Adrenal gland (tissue), 19 donors: ENCODE measurements at places on chromosomes 6 and 20.

GRCh38 chr6:128005009-128005408, 104.2 kb upstream of the THEMIS start:
- H3K4me1 ChIP-seq, result no peaks in the 10 kb centered on the region
- H3K4me3 ChIP-seq, result no peak overlapping the region
- no peak for DNase-seq
- H3K27ac ChIP-seq, result no peak overlapping the region
- H3K36me3 ChIP-seq, result no peaks in the 10 kb centered on the region
- H3K27me3 ChIP-seq, result no peaks in the 10 kb centered on the region

- H3K4me1 ChIP-seq, result no peaks in the 10 kb centered on the region
- H3K27ac ChIP-seq, result no peak overlapping the region
- H3K36me3 ChIP-seq, result no peaks in the 10 kb centered on the region
- DNase-seq, result no peak
- H3K27me3 ChIP-seq, result no peaks in the 10 kb centered on the region
Observed at GRCh38 chr6:87897663-87898062, 150.0 kb upstream of the SPACA1 start.

GRCh38 chr20:43137160-43137559, 52.5 kb downstream of the PTPRT start:
- DNase-seq, result no peak
- no peak overlapping the region for H3K27ac ChIP-seq
- H3K27me3 ChIP-seq, result peaks cover 6% of the 10 kb centered on the region
- H3K4me1 ChIP-seq, result no peaks in the 10 kb centered on the region
- H3K36me3 ChIP-seq, result no peaks in the 10 kb centered on the region

DNA sequence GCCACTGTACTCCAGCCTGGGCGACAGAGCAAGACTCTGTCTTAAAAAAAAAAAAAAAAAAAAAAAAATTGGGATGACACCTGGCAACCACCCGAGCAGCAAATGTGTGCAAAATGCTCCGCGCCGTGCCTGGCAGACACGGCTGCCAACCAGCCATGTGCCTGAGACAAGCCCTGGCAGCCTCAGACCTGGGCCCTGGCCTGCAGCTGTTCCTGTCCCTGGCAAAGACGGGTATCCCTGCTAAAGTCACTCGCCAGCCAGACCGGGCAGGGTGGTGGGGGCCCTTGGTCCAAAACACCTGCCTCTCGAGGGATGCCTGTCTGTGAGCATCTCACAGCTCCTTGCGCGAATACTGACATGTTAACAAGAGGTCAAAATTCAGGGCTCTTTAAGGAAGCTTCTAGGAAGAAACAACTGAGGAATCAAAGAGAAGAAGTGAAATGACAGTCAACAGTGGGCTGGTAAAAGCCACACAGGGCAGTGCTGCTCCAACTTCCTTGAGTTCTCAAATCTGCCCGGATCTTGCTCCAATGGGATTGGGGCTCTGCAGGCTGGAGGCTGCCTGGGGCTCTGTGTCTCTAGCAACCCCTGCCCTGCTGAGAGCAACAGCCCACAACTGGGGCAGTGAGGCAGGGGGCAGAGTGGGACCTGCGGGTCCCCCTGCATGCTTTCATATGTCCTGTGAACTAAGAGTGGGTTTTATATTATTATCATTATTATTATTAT, 53.4 kb downstream of the SYTL3 start:
- no peak overlapping the region for H3K27ac ChIP-seq
- H3K4me3 ChIP-seq, result no peak overlapping the region
- H3K36me3 ChIP-seq, result no peaks in the 10 kb centered on the region

DNA sequence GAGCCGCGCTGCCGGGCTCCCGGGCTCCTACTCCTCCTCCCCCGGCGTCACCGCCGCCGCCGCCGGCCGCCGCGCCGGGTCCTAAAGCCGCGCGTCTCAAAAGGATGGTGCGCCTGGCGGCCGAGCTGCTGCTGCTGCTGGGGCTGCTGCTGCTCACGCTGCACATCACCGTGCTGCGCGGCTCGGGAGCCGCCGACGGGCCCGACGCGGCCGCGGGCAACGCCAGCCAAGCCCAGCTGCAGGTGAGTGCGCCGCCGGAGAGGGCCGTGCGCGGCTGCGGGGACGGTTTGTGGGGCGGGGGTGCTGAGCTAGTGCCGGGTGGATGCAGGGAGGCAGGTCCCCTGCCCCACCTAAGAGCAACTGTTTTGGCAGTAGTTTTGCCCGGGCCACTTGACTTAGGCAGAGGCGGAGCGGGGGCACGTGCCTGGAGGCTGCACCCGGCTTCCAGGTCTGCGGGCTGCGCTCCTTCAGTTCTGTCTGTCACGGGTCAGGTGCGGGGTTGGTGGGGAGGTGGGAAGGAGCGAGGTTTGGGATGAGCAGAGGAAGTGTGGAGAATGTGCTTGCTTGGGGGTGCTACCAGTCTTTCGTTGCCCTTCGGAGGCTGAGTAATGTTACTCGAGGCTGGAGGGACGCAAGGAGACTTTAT, 722 bp downstream of the ISM1 start:
- no peaks in the 10 kb centered on the region for H3K36me3 ChIP-seq
- peaks cover 17% of the 10 kb centered on the region for H3K4me1 ChIP-seq
- no peak overlapping the region for H3K4me3 ChIP-seq
- peaks cover 21% of the 10 kb centered on the region for H3K27me3 ChIP-seq
- H3K27ac ChIP-seq, result no peak overlapping the region

- DNase-seq, result no peak
- H3K4me1 ChIP-seq, result no peaks in the 10 kb centered on the region
- H3K27me3 ChIP-seq, result no peaks in the 10 kb centered on the region
Observed at GRCh38 chr6:100712997-100713396, 168.1 kb downstream of the ASCC3 start.

DNA sequence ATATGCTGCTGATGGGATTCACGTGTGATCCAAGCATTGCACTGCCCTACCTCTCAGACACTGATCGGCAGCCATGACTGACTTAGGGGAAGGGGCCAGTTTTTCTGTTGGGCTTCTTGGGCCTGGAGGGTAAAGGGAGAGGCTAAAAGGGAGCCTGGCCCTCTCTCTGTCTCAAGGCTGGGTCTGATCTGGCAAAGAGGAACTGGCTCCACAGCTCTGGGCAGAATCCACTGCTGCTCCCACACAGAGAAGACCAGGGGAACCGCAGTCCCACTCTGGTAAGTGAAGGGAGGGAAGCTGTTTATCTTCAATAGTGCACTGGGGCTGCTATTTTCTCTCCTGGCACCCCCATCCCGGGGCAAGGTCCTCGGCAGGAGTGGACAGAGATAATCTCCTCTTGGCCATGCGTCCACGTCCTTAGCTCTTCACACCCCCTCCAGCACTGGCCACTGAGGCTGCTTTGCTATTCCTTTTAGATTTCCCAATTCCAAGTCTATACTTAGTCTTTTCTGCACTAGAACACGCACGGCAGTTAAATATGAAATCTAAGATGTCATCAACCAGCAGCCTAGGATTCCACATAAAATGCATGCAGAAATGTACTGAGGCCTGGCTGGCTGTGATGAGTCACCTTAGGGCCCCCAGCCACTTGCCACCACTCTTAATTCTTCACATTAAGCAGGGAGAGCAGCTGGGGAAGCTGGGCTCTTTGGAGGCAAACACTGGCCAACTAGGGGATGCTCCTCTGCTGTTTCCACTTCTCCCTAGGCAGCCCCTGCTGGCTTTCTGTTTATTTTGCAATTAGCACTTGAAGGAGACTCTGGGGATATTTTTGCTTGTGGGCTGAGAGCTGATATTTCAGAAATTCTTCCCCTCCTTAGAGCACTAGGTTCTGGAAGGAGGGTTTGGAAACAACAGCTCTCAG, 87.8 kb upstream of the ARMC2 start:
- no peaks in the 10 kb centered on the region for H3K36me3 ChIP-seq
- no peak overlapping the region for H3K4me3 ChIP-seq
- DNase-seq, result no peak

GRCh38 chr6:54361188-54361587, 52.9 kb downstream of the TINAG start:
- H3K27me3 ChIP-seq, result no peaks in the 10 kb centered on the region
- H3K4me3 ChIP-seq, result no peak overlapping the region
- H3K36me3 ChIP-seq, result no peaks in the 10 kb centered on the region
- no peak overlapping the region for H3K27ac ChIP-seq

DNA sequence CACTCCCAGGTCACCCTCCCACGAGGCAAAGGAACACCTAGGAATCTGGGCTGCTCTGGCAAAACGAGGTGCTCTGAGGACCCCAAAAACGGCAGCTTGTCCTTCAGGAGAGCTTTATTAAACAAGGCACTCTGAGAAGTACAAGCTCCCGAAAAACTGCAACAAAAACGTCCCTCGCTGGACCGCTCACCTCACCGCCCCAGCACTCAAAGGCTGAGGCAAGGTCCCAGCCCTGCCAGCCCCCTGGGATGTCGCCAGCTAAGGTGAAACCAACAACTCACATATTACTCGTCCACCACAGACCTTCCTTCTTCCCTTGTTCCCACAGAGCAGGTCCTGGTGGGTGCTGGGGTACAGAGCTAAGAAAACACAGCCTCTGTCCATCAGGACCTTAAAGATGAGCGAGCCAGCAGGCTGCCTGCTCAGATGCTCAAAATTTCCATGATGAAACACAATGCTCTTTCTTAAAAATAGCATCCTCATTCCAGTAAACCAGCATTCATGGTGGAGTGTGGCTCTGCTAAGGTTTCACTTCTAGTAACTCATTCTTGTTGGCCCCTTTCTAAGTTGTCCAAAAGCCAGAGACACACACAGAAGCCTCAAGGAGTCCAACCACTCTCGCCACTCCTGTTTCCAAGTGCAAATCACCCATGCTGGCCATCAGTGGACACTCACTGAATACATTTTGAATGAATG, 35.9 kb downstream of the ATP9A start:
- peak; percentile 31 for DNase-seq
- H3K27me3 ChIP-seq, result no peaks in the 10 kb centered on the region
- no peaks in the 10 kb centered on the region for H3K36me3 ChIP-seq
- H3K27ac ChIP-seq, result no peak overlapping the region
- H3K4me1 ChIP-seq, result peaks cover 16% of the 10 kb centered on the region

DNA sequence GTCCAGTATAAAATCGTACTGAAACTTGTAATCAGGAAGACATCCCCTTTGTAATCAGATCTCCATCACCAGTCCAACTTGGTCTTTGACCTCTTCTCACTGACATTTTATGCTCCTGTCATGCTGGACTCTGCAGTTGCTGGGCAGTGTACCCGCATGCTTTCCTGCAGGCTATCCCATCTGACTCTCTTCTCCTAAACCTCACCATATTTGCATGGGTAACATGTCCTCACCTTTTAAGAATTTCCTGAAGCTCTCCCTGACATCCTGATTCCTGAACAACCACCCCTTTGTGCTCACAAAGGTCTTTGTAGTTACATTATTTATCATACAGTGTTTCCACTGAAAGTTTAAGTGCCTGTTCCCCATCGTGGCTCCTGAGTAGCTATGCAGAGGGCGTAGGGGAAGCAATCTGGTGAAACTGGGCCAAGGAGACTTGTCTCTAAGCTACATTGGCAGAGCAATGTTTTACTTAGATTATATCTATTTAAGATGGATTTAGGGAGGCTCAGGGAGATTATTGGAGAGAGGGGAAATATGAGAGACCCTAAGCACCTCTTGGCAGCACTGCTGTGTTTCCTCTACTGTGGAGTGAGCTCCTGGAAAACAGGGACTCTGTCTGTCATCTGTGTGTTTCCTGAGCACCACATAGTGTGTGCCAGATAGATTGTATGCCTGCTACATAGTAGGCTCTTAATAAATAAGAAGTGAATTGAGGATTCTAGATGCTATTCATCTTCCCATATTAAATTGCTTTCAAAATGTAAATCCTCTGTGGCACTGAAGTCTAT, 124.0 kb downstream of the LAMA2 start:
- H3K4me3 ChIP-seq, result no peak overlapping the region
- DNase-seq, result no peak
- no peak overlapping the region for H3K27ac ChIP-seq
- H3K36me3 ChIP-seq, result no peaks in the 10 kb centered on the region
- H3K4me1 ChIP-seq, result no peaks in the 10 kb centered on the region
- H3K27me3 ChIP-seq, result no peaks in the 10 kb centered on the region

- peak; percentile 46 for DNase-seq
- H3K27ac ChIP-seq, result peak overlapping the region; percentile 93
- peaks cover 24% of the 10 kb centered on the region for H3K4me1 ChIP-seq
- H3K27me3 ChIP-seq, result no peaks in the 10 kb centered on the region
- H3K36me3 ChIP-seq, result no peaks in the 10 kb centered on the region
- no peak overlapping the region for H3K4me3 ChIP-seq
Observed at GRCh38 chr20:17558154-17558940, 11.5 kb upstream of the DSTN start.

DNA sequence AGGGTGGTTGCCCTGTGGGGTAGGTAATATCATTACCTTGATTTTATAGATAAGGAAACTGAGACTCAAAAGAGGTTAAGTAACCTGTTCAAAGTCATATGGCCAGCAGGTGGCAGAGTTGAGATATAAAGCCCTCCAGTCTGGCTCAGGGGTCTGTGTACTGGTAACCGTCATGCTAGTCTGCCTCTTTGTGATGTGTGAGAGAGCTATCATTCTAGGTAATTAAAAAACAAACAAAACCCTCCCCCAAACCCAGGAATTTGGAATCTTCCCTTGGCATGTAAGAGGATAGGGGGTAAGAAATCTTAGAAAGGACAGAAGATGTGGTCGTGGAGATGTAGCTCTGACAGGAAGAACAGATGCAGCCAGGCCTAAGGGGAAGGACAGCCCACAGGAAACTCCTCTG, 206.0 kb downstream of the CDC5L start:
- no peak overlapping the region for H3K4me3 ChIP-seq
- no peaks in the 10 kb centered on the region for H3K36me3 ChIP-seq
- peak; percentile 71 for DNase-seq
- H3K4me1 ChIP-seq, result no peaks in the 10 kb centered on the region
- H3K27me3 ChIP-seq, result no peaks in the 10 kb centered on the region
- H3K27ac ChIP-seq, result no peak overlapping the region

- H3K27me3 ChIP-seq, result no peaks in the 10 kb centered on the region
- H3K4me3 ChIP-seq, result no peak overlapping the region
- H3K27ac ChIP-seq, result no peak overlapping the region
- H3K4me1 ChIP-seq, result no peaks in the 10 kb centered on the region
- no peaks in the 10 kb centered on the region for H3K36me3 ChIP-seq
- no peak for DNase-seq
Observed at GRCh38 chr20:60144404-60144803, 186.2 kb downstream of the CDH26 start.

DNA sequence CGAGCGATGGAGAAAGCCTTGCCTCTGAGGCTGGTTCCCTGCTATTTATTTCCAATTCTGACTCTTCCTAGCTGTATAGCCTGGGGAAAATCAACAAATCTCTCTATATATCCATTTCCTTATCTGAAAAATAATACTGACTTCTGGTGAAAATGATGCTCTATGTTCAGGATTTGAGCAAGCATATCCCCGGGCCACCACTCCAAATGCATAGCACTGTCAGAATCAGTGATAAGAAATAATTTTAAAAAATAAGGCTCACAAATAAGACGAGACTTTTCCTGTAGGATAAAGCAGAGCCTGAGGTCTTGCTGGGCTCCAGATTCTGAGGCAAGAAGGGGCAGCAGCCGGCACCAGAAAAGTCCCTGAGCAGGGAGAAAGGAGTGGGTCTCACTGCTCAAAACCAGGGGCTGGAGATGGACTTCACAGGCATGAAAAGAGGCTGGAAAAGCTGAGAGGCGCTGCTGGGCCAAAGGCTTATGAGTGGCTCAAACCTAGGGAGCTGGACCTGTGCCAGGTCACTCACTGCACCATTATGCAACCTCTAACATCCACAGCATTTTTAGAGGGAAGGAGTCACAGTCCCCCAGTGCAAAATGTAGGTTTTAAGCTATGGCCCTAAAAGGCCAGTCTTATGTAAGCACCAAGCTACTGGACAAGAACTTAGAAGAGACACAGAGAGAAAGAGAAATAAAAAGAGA, 48.1 kb upstream of the SLC17A4 start:
- no peak overlapping the region for H3K27ac ChIP-seq
- H3K4me1 ChIP-seq, result no peaks in the 10 kb centered on the region
- H3K27me3 ChIP-seq, result no peaks in the 10 kb centered on the region
- peak; percentile 37 for DNase-seq

- no peak overlapping the region for H3K4me3 ChIP-seq
- H3K36me3 ChIP-seq, result no peaks in the 10 kb centered on the region
- no peak for DNase-seq
Observed at GRCh38 chr20:60407011-60407771, 449.0 kb downstream of the CDH26 start.
